ENCODE measurements at places on chromosomes 3 and 15.

DNA sequence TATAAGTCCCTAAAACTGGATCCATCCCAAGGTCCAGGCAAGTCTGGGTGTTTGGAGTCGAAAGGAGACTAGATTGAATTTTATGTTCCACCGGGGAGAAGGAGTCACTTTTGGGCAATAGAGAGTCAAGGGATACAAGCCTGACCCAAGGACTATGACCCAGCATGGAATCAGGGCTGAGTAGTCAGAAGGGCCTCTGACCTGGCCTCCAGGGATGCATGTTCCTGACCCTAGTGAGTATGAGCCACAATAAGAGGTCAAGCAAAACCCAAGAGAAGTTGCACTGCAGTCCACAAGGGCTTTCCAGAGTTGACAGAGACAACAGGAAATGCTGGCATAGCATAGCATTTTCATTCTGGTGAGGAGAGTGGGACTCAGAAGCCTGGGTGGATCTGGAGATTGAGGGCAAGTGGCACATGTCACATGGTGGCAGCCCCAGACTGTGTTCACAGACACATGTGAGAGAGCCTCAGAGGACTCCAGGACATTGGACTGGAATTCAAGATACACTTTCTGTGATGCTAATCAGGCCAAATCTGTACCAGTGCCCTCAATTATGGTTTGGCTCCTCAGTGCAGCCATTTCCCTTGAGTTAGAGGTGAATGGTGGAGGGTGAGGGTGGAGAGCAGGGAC lies 66.9 kb downstream of the TFG start:
- DNase-seq: no peak

- no peak for DNase-seq
These were observed 78.5 kb downstream of the TRANK1 start for GRCh38 chr3:36866368-36866767.

DNA sequence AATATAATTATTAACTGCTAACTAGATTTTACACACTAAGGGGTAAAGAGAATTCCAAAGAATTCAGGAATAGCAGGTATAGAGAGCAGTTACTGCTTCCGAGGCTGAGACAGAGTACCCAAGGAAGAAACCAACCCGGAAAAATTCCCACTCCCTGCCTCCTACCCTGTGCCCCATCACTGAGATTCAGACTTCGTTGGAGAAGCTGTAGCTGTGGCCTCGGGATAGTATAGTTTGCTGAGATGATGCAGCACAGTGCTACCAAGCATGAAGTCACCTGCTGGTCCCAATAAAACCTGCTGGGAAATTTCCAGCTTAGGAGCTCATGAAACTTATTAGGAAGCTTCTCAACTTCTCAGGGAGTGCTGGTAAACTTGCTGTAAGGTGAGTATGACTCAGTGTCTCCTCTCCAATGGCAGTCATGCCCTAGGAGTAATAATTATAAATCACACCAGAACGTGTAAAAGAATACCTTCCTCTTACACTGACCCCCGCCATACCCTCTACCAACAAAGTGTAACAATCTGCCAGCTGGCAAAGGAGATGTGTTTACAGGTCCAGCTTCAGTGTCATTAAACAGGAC lies 215.2 kb upstream of the ROBO2 start:
- DNase-seq: no peak

DNA sequence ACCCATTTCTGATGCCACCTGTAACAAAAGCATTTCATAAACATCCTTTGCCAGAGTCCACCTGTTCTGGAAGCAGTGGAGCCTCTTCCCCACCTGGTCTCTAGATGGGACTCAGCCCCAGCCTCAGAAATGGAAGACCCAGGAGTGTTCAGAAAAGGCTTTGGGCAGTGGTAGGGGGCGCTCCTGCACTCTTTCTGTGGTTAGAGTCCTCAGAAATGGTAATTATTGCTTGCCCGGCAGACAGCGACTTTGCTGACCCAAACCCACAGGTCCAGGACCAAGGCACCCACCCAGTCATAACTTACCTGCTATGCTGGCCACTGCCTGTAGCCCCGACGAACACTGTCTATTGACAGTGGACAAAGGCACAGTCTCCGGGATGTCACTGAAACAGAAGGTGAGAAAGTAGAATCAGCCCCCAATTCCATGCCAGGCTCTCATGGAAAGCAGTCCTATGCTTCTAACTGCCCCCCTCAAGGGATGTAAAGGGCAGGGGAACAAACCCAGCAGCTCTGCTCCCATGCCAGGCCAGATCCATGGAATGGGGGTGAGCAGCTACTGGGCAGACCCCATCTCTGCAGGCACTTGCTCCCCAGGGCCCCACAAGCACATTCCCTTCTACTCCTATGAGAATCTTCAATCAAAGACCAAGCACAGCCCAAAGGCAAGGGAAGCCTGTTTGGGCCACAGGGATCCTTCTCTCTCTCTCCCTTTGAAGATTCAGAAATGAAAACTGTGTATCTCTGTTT lies 5.1 kb downstream of the ACAA1 start:
- DNase-seq: no peak

GRCh38 chr3:38524141-38524739 lies 28.1 kb downstream of the EXOG start:
- no peak for DNase-seq

DNA sequence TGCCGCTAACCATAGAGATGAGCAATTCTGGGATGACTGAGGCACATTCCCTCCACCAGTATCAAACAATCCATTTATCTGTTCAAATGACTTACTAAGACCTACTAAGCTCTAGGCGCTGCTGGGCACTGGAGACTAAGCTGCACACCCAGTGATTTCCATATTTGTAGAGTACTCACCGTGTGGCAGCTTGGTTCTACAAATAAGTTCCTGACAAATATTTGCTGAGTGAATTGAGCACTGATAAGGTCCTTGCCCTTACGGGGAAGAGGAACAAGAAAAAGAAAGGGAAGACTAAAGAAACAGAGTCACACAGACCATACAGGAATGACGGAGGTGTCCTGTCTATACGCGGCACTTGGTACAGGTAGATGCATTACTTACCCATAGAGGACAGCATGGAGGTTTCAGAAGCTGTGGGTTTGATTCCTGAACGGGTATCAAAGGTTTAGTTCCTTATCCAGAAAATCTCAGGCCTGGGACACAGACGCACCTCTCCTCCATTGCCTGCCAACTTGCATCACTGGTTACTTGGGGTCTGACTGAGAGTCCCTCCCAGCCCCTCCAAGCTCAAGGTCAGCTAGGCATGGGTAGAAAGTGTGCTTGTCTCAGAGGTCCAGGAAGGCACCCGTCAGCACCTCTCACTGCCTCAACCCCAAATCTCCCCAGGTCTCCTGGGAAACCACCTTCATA lies 298.6 kb upstream of the LYSMD4 start:
- no peak for DNase-seq

GRCh38 chr3:52393131-52393807 lies 51.6 kb downstream of the SEMA3G start:
- DNase-seq: no peak

- no peak for DNase-seq
These were observed 27.4 kb upstream of the GOLGA6C start for GRCh38 chr15:75230551-75231371.

DNA sequence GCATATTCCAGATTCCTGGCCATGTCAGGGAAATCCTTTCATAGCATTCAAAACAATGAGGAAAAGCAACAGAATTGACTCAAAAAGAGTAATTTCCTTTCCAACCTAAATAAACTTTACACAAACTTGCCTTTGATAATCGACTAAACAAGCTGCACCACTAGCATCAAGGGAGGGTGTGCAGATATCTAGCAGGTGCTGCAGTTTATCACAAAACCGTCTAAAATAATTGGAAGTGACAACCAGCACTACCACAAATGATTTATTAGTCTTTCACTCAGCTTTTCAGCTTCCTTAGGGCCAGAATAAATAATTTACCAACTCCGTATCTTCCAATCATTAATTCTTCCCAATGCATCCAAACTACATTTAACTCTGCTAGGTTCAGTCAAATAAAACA lies 71.7 kb downstream of the TBC1D5 start:
- no peak for DNase-seq

- DNase-seq: no peak
These were observed 2.2 kb upstream of the CD86 start for GRCh38 chr3:122052968-122053367.

DNA sequence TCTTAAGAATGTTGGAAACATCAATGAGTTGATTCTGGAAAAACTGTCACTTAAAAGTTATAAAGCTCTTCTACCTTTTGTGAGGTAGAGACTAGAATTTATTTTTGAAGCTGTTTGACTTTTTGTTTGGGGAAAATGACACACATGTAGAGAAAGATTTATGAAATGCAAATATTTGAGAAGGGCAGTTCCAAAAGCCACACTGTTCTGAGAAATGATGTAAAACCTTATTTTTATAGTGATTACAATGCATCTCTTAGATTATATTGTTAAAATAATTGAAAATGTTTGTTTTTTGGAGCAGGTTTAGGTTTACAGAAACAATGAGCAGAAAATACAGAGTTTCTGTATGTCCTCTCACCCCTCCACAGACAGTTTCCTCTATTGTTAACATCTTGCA lies 116.1 kb upstream of the CMC1 start:
- no peak for DNase-seq

DNA sequence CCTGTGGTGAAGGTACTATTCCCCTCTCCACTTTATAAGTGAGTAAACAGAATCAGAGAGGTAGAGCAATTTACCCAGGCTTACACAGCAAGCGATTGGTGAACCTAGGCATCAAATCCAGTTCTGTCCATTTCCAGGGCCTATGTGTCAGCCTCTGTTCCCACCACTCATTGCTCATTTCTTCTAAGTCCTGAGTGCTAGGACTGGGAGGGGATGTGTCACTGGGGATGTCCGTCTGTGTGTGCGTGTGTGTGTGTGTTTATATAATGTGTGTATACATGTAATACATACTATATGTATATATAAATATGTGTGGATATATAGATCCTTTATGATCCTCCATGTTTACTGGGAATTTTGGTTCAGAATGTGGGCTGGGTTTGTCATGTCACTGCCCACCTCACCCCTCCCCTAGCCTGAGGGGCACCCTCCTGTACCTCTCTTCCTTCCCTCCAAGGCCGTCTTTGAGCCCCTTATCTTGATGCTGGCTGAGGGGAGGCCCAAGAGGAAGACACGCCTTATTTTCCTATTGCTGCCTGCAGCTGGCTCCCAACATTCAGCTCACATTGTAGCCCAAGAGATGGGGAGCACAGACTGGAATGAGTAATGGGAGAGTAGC lies 2.1 kb downstream of the TMEM43 start:
- no peak for DNase-seq

DNA sequence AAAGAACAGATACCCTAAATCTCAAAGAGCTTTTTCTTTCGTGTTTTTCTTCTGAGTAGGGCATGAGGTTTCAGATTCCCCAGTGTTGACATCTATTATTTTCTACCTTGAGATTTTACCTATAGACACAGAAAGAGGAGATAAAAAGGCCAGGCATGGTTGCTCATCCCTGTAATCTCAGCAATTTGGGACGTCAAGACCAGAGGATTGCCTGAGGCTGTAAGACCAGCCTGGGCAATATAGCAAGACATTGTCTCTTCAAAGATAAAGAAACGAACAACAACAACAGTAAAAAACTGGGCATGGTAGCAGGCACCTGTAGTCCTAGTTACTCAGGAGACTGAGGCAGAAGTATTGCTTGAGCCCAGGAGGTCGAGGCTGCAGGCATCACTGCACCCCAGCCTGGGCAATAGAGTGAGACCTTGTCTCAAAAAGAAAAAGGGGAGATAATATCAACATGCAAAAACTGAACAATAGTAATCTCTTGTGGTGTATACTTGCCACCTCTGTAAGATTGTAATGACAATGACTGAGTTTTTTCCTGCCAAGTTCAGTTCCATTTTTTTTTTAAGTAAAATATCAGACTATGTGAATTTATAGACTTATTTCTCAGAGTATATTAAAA lies 71.3 kb downstream of the MBNL1 start:
- DNase-seq: no peak

GRCh38 chr3:186787642-186788481 lies 4.5 kb downstream of the EIF4A2 start:
- DNase-seq: no peak

DNA sequence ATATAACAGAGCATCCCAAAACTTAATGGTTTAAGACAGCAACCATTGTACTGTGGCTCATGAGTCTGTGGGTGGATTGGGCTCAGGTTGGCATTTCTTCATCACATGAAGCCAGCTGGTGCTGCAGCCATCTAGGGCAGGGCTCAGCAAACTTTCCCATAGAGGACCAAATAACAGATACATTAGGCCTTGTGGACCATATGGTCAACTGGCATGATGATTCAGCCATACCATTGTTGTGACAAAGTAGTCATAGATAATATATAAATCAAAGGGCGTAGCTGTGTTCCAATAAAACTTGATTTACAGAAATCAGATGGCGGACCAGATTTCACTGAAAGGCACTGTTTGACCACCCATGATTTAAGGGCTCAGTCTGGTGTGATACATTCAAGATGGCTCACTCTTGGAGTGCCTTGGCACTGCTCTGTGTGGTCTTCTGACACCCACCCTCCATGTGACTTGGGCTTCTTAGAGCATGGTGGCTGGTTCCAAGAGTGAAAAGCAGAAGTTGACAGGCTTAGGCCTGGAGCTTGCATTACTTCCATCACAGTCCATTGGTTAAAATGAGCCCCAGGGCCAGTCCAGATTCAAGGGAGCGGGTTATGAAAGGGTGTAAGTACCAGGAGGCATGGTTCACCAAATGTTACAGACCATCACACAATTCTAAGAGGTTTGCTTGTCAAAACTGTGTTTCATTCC lies 40.8 kb upstream of the BHLHE40 start:
- no peak for DNase-seq

DNA sequence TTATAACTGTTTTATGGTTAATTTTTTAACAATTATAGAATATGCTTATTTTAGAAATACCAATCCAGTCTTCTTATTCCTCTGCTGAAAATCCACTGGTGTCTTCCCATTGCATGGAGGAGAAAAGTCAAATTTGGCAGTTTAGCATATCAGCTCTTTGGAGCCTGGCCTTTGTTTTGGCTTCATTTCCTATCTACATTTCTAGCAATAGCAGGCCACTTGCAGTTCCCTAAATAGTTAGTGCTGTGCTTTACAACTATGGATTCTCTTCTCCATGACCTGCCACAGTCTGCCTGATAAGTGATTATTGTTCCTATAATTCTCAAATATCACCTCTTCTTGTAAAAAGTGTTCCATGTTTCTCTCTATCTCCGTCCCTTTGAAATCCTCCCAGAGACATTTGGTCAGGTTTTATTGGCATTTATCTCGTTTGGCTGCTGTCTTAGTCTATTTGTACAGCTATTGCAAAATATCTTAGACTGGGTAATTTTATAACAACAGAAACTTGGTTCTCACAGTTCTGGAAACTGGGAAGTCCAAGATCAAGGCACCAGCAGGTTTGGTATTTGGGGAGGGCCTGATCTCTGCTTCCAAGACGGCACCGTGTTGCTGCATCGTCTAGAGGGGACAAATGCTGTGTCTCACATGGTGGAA lies 8.2 kb upstream of the SEC22A start:
- DNase-seq: no peak
